NCI-H226 (cell line): ENCODE measurements at places on chromosomes 6 and 20.

GRCh38 chr6:2132416-2132815, 113.0 kb downstream of the GMDS start:
- DNase-seq = peak; percentile 68

GRCh38 chr6:53431704-53432103, 83.0 kb upstream of the ELOVL5 start:
- DNase-seq = no peak

DNA sequence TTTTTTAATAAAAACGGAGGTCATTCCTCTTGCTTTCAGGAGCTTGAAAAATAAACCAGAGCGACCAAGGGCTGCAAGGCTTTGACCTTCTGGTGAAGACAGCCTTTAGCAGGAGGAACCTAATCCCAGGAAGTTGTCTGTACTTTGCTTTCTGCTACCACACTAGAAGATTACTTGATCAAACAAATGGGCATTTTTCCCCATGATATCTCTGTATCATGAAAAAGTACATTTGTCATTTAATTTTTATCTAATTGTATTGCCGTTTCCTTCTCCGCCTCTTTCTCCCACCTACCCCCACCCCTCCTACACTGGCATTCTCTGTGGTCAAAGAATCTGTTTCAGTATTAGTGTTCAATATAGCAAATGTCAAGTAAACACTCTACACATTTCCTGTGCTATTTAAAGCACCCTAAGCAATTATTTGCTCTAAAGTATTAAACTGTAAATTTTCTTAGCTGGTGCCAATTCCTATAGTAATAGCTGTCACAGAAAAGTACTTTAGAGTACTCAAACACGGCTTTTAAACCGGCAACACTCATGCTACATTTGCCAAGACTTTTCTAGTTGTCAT, 29.7 kb downstream of the ATXN1 start:
- no peak for DNase-seq

- no peak for DNase-seq
These were observed 104.1 kb downstream of the CDH4 start for GRCh38 chr20:61356196-61356595.

DNA sequence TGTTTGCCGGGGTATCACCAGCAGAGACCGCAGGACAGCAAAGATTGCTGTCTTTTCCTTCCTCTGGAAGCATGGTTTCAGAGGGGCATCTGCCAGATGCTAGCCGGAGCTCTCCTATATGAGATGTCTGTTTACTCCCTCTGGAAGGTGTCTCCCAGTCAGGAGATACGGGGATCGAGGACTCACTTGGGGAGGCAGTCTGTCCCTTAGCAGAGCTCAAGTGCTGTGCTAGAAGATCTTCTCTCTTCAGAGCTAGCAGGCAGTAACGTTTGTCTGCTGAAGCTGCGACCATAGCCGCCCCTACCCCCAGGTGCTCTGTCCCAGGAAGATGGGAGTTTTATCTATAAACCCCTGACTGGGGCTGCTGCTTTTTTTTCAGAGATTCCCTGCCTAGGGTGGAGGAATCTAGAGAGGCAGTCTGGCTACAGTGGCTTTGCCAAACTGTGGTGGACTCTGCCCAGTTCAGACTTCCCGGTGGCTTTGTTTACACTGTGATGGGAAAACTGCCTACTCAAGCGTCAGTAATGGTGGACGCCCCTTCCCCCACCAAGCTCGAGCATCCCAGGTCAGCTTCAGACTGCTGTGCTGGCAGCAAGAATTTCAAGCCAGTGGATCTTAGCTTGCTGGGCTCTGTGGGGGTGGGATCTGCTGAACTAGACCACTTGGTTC, 133.0 kb upstream of the FLRT3 start:
- no peak for DNase-seq

DNA sequence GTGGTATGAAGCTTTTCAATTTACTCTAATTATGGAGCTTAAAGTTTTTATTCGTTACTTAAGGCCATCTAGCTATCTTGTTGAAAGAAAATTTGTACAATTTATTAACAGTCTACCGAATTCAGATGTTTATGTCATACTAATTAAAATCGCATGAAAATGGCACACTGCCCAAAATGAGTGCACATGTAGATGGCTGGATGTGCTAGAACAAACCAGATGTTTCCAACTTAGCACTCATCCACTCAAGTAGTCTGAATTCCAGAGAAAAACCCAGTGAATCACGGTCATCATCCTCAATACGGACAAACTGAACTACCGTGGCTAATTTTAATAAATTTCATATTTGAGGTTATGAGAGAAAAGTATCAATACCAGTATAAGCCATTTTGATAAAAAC, 70.4 kb downstream of the COL12A1 start:
- DNase-seq = no peak

DNA sequence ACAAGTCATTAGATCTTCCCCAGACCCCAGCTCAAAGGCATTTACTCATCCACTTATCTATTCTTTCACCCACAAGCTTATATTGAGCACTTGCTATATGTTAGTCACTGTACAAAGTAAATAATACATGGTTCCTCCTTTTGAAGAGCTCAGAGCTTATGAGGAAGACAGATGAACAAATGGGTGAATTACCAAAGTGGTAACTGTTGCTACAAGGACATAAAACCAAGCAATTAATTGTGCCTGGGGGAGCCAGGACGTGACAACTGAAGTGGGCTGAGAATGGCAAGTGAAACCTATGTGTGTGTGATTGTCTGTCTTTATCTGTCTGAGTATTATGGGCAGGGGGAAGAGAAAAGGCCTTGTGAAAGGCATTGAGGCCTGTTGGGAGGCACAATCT, 45.6 kb upstream of the AKIRIN2 start:
- DNase-seq = no peak

- no peak for DNase-seq
These were observed 191.8 kb upstream of the LRFN2 start for GRCh38 chr6:40778918-40779317.

- no peak for DNase-seq
These were observed 38.8 kb downstream of the ITCH start for GRCh38 chr20:34401741-34402455.

DNA sequence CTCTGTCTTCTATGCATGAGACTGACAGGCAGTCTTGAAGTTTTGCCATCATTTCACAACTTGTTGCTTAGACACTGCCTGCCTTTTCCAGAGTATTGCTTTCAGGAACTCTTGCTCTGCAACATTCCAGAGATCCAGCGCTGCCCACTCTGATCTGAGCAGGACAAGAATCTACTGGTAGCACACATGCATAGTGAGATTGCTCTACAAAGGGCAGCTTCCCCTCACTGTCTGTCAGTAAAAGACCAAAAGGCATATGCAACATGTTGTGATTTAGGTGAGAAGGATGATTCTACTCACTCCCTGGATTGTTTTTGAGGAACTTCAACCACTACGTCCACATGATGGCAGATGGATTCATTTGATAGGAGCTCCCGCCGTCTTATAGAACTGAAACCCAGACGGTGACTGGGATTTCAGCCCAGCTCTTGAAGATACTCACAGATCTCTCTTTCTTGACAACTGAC, 259.1 kb downstream of the ARID1B start:
- DNase-seq = no peak

- DNase-seq = no peak
These were observed 380.8 kb upstream of the IMPG1 start for GRCh38 chr6:76453270-76453669.

DNA sequence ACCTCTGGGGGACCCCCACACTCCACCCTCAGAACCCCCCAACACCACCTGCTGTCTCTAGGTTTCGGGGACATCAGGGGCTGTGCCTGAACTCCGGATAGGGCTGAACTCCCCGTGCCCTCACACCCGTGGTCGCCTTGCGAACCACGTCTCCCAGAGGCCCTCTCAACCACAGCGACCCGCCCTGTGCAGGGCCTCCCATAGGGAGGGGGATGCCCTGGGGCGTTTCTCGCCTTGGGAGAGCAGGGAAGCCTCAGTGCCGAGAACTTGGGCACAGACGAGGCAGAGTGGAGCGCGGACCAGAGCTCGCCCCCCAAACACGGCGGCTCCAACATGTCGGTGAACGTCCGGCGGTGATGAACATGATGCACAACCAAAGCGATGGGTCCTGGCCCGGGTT, 6.8 kb downstream of the FRMD1 start:
- no peak for DNase-seq

DNA sequence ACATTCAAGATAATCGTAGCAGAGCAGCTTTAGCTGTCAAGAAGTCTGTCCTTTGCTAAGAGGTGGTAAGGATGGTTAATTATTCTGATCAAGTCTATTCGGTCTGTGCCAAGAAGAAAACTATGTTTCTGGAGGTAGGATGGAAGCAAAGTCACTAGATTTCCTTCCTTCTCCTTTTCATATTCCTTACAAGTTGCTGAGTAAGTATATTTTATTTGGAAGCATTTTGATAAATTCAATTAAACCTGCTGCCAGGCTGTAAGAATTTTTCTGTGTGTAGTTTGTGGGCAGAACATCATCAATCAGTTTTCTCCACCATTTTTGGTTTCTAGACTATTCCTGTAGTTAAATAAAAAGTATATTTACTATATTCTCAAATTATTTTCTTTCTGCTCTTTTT, 311.3 kb downstream of the PRKN start:
- no peak for DNase-seq

DNA sequence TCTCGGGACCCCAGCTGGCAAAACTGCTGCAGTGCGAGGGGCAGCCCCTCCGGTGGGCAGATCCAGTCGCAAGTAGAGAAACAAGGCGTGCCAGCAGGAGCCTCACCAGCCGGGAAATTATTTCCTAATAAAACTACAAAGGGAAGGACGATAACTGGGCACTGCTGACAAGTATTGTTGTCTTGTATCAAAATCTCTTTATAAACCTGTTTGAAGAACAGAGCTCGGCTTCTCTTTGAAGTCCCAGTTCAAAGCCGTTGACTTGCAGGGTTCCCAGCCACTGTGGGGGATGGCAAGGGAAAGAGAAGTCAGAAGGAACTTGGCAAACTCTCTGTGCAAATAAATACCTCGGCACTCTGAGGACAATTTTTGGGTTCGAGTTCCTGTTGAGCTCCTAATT, 504.5 kb downstream of the CD83 start:
- DNase-seq = no peak

DNA sequence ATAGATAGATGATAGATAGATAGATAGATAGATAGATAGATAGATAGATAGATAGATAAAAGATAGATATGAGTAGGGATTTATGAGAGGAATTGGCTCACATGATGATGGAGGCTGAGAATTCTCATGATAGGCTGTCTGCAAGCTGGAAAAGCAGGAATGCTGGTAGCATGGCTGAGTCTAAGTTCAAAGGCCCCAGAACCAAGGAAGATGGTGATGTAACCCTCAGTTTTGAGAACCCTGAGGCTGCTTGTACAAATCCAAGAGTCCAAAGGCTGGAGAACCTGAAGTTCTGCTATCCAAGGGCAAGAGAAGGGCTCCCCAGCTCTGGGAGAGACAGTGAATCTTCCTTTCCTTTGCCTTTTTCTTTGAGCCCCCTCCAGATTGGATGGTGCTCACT, 210.8 kb downstream of the RFPL4B start:
- no peak for DNase-seq

- no peak for DNase-seq
These were observed 123.2 kb upstream of the VGLL2 start for GRCh38 chr6:117142142-117142541.

GRCh38 chr20:51810155-51811041, 8.1 kb upstream of the SALL4 start:
- no peak for DNase-seq

GRCh38 chr20:59814840-59815340, 118.5 kb downstream of the SYCP2 start:
- no peak for DNase-seq

- no peak for DNase-seq
These were observed 708.7 kb downstream of the UTRN start for GRCh38 chr6:144993870-144994269.

DNA sequence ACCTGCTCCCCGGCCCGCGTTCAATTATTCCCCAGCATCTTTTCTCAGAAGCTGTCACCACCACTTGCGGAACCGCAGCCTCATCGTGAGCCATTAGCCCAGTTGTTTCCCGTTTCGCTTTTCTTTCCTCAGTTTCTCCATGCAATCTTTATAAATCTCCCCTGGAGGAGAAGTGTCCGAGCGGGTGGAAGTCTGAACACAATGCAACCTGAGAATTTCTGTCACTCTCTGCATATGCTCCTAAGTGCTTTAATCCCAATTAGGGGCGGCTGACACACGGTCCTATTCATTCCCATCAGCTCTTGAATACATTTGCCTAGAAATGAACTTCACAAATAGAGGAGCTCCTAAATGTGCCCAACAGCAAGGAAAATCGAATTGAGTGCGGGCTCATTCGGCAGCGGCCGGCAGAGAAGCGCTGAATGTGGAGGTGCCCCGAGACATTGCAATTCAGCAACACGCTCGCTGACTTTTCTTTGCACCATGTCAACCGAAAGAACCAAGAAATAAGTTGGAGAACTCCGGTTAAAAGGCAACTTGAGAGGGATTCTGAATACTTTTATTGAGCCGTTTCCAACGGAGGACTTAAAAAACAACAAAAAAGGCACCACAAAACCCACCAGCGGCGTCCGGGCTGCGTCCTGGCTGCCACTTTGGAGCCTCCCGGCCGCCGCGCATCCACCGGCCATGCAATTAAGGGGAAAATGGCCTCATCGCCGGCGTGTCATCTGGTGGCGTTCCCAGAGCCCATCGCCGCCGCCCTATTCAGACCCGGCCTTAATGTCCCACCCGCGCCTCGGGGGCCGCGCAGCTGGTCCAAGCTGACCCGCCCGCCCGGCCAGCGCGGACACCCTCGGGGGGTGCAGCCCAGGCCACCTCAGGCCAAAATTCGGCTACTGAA, 3.9 kb upstream of the PRDM13 start:
- DNase-seq = no peak

- peak; percentile 96 for DNase-seq
These were observed 15.4 kb upstream of the IER3 start for GRCh38 chr6:30759575-30760239.

- no peak for DNase-seq
These were observed 2.0 kb downstream of the TRAM2 start for GRCh38 chr6:52574709-52575501.

GRCh38 chr20:32820698-32821377, 1.1 kb downstream of the MAPRE1 start:
- no peak for DNase-seq

- DNase-seq = no peak
These were observed 394.4 kb downstream of the QKI start for GRCh38 chr6:163808871-163809270.

GRCh38 chr20:10495173-10495572, 60.1 kb downstream of the SLX4IP start:
- DNase-seq = no peak

- DNase-seq = no peak
These were observed 25.1 kb upstream of the TRIM26 start for GRCh38 chr6:30238178-30238795.

- no peak for DNase-seq
These were observed 143.9 kb upstream of the NOX3 start for GRCh38 chr6:155599561-155599960.

GRCh38 chr6:155117256-155117655, 122.1 kb downstream of the TIAM2 start:
- peak; percentile 79 for DNase-seq

DNA sequence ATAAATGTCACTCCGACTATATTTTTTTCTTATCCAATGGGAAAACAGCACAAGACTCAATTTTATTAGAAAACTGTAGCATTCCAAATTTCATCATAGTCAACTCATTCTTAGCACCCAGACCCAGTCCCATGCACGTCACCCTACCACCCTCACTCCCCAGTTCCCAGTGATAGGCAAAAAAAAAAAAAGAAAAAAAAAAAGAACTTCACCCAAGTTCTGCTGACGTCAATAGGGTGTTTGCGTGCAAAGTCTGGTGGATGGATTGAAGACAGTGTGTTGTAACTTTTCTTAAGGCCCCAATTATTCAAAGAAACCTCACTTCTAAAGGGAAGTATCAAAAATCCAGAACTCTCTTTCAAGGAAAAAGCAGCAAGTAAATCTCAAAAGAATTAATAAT, 213.9 kb upstream of the PRDM1 start:
- no peak for DNase-seq

GRCh38 chr6:105077596-105078385, 102.0 kb downstream of the POPDC3 start:
- DNase-seq = peak; percentile 9
